ENCODE measurements at places on chromosomes 6 and 20.

DNA sequence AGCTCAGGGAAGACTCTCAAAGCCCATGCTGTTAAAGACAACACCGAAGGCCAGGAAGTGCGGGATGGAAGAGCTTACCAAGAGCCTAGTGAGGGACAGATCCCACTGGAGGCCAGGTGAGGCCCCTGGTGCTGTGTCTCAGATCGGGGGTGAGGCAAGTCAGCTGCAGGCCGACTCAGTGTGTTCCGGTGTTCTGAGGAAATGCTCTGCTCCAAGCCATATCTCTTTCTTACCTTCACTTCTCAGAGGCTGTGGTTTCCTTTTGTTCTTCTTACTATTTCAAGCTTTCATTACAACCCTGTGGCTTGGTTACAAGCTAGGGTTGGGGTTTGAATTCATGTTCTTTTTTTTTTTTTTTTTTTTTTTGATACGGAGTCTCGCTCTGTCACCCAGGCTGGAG, 114.3 kb upstream of the ZFP64 start:
- DNase-seq: no peak

- no peak for DNase-seq
These were observed 137.6 kb downstream of the UST start for GRCh38 chr6:148884461-148884860.

DNA sequence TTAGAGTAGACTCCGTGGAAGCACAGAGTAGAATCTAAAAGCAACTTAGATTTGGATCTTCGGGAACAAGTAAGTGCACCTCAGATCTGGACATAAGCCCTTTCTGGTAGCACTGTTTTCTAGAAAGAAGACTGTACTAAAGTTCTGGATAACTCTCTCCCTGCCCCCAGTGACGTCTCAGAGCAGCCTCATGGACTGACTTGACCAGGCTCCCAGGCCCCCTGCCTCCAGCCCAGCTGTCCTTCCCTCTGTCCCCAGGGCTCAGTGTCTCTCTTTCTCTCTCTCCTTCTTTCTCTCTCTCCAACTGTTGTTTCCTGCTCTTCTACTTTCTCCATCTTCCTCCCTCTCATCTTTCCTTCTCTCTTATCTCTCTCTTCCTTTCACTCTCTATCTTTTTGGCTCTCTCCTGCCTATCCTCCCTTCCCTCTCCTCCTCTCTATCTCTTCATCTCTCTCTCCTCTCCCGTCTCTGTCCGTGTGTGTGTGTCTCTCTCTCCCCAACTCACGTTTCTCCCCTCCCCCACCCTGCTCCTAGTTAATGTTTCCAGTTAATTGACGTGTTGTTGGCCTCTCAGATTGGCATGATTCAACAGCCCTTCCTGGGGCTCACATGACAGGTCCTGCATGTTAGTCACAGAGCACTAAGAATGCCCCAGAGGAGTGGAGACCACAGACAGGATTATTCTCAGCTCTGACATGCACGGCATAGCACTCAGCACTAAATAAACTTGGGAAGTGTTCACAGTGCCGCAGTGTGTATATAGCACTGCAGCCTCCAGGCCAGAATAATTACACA, 180.4 kb upstream of the FOXQ1 start:
- no peak for DNase-seq

- DNase-seq: peak; percentile 93
These were observed 116.6 kb downstream of the RNF144B start for GRCh38 chr6:18503593-18504231.

GRCh38 chr20:25280051-25280573, 32.2 kb downstream of the PYGB start:
- DNase-seq: no peak

GRCh38 chr6:72861059-72861458, 239.2 kb downstream of the KCNQ5 start:
- DNase-seq: no peak

GRCh38 chr6:21201187-21201586, 392.4 kb upstream of the SOX4 start:
- DNase-seq: no peak

DNA sequence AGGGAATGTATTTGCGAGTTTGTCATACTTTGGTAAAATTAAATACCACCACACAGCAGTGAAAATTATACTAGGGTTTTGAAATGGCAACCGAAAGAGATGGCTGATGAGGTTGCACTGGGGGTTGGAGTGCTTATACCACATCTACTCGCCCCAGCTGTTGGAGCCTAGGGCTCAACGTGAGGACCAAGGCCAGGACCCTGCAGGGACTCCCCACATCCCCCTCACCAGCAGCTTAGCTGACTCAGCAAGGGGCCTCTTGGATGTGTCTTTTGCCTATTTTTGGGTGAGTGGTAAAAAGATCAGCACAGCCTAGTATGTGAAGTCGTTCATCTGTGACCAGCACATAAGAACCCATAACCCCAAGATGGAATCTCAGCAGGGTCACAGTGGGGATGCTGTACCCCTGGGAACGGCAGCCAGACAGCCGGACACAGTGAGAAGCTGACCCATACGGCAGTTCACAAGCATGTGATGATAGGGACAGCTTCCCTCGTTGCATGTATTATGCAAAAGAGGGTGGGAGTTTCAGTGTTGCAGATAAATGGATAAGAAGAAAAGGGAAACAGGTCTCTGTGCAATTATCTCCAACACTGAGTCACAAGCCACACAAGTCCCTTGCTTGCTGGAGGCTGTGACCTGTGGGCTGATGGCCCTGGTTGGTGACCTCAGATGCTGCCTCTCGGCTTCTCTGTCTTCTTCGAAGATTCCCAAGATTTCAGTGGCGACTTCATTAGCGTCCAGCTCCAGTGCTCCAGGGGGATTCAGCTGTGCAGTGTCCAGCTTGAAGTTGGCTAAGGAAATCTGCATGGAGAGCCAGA, 20.9 kb upstream of the SPO11 start:
- DNase-seq: no peak

GRCh38 chr6:5726976-5727718, 279.6 kb downstream of the NRN1 start:
- DNase-seq: no peak

DNA sequence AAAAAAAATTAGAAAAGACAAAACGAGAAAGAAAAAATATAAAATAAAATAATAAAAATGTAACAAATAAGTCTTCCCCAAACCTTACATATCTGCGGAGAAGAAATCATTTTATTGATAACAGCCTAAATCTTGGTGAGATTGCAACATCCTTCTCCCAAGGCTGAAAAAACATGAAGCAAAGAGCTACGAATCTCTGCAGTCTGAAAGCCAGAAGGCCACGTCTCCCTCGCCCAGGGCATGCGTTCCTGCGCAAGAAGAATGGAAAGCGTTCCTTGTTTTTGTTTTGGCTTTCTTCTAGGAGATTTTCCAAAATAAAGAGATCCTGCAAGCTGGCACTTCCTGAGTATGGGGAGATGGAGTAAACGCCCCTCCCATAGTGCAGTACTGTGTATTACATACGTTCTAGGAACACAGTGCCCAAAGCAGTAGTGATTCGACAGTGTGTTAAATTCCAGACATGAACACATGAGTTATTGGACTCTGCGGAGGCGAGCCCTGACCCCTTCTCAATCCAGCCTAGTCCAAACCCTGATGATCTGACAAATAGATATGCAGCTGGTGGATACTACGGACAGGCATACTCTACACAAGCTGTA, 126.7 kb upstream of the RREB1 start:
- DNase-seq: no peak

- no peak for DNase-seq
These were observed 184.3 kb upstream of the SNX9 start for GRCh38 chr6:157638779-157639178.

GRCh38 chr6:139580592-139581484, 206.4 kb upstream of the CITED2 start:
- no peak for DNase-seq

- peak; percentile 90 for DNase-seq
These were observed 40.5 kb downstream of the RREB1 start for GRCh38 chr6:7148100-7148822.

GRCh38 chr6:164133095-164133494, 718.6 kb downstream of the QKI start:
- no peak for DNase-seq

DNA sequence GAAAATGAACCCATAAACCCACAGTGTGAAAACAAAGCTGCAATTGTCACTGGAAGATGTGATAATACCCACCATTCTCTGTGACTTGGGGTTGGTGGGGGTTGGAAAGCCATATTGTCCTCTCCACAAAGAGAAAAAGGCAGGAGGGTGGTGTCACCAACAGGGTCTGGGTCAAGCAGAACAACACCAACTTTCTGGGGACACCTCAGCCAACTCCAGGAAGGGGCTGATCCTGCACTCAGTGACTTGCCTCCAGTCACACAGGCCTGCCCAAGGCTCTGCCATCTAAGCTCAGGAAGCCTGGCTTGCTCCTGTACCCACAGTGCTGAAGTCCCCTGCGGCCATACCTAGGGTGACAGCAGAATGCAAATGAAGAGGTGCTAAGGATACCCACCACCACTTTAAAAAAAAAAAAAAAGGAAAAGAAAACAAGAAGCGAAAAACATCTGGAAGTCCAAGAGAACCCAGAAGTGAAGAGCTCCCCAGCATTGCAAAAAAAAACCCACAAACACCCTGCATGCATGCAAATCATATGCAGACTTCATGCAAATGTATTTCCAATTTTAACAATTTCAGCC, 110.6 kb downstream of the PREX1 start:
- no peak for DNase-seq

DNA sequence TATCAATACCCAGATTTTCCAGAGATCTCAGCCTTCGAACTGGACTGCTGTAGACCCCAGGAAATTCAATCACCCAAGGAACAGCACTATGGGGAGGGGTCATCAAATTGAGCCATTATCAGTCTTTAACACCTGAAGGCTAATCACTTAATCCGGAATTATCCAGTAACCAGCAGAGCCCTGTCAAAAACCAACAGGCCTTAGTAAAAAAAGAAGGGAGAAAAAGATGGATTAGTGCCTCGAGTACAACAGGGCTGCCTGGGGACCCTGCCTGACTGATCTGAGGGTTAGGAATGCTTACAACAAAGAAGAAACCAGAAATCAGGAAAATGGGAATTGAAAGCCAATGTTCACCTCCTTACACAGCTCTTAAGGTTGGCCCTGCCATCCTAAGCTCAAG, 7.6 kb downstream of the RRAGD start:
- DNase-seq: no peak

- DNase-seq: no peak
These were observed 622.8 kb downstream of the QKI start for GRCh38 chr6:164037171-164037870.

- DNase-seq: no peak
These were observed 13.1 kb upstream of the CDK19 start for GRCh38 chr6:110828396-110828795.

- DNase-seq: no peak
These were observed 147.8 kb downstream of the TBC1D7 start for GRCh38 chr6:13180538-13180937.

DNA sequence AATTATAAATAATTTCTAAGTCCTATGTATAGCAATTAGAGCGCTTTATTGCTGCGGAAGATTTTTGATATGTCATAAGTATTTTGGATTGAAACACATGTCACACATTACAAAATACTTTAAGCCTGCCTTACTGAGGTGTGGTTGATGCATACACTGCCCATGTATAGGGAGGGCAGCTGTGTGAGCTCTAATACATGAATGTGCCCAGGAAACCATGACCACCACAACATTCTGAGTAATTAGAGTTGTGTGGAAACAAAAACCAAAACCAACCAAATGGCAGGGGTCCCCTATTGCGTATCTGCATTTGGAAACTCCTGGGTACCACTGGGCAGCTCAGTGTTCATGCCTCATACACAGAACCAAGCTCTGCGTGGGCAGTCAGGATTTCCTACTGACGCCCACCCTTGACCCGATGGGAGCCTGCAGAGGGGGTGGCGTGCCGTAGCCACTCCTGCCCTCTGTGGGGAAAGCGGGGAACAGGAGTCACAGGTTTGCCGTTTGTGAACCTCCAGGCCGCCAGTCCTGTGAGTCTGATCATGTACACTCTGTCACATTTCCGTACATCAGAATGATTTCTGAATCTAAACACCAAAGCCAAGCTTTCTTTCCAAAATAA, 50.9 kb upstream of the PDE10A start:
- DNase-seq: no peak

- peak; percentile 78 for DNase-seq
These were observed 148.4 kb downstream of the HIVEP2 start for GRCh38 chr6:142796571-142796970.

- DNase-seq: no peak
These were observed 4.9 kb upstream of the CDSN start for GRCh38 chr6:31125162-31125561.

DNA sequence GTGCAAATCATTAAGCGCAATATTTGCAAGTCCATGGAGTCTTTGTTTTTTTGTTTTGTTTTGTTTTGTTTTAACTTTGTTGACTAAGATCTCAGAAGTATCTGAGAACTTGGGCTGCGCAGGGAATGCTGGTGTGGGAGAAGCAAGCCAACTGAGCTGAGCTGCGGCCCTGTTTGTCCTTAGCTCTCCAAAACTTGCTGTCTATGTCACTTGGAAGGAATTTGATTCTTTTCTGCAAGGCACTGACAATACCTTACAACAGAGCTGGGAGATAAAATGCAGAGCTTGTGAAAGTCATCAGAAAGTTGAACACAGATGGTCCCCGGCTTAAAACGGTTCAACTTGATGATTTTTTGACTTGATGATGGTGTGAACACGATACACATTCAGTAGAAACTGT, 5.4 kb downstream of the SLC22A23 start:
- DNase-seq: no peak

DNA sequence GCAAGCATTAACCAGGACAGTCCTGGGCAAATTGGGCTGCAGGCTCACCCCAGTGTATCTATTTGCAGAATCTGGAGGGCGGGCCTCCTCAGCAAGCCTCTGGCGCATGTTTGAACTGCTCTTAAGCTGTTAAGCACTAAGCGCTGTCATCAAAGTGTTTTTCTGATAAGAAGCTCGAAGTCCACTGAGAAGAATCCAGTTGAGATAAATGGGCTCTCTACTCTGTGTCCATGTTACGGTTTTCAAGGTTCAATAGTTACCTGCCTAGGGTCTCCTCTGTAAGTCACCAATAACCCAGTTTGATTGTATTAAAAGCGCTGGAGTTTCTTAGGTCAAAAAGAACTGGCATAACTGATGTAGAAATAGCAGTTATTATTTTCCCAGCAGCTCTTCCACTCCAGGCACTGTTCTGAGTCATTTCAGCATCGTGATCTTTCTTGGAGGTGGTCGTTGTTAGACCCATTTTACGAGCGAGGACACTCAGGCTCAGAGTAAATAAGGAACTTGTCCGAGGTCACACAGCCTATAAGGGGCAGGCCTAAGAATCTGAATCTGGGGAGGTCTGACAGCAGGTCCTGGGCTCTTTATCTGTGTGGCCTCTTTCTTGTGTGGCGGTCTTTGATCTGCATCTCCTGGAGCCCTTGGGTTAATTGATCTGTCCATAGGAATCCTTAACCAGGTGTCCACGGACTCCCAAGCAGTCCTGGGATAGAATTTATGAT, 207.4 kb upstream of the ZNF217 start:
- DNase-seq: no peak

- DNase-seq: peak; percentile 76
These were observed 120.2 kb downstream of the MBOAT1 start for GRCh38 chr6:20092071-20092566.

Data from inflammatory macrophage treated with lipopolysaccharide for 1 hour (primary cell).